Retinal pigment epithelial cell (primary cell): ENCODE measurements at places on chromosomes 3 and 15.

- DNase-seq, result no peak
Observed at GRCh38 chr3:9876991-9877390, 3.1 kb downstream of the CIDEC start.

- DNase-seq, result no peak
Observed at GRCh38 chr15:45392584-45392855, 14.2 kb upstream of the GATM start.

- DNase-seq, result no peak
Observed at GRCh38 chr3:65577843-65578430, 460.8 kb downstream of the MAGI1 start.

DNA sequence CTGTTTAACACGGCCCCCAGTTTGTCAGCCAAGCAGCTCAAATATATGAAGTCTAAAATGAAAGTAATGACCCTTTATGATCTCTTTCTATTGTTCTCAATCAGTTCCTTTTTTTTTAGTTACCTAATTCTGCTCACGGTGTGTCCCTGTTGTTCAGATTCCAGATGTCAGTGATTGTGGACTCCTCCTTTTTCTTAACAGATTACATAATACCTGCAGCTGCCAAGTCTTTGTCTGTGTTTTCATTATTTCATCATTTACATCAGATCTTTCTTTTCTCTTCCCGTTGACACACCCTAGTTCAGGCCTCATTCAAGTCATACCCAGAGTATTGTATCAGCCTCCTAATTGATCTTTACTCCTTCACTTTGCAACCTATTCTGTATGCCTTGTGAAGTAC lies 56.1 kb upstream of the SKIL start:
- DNase-seq, result no peak

DNA sequence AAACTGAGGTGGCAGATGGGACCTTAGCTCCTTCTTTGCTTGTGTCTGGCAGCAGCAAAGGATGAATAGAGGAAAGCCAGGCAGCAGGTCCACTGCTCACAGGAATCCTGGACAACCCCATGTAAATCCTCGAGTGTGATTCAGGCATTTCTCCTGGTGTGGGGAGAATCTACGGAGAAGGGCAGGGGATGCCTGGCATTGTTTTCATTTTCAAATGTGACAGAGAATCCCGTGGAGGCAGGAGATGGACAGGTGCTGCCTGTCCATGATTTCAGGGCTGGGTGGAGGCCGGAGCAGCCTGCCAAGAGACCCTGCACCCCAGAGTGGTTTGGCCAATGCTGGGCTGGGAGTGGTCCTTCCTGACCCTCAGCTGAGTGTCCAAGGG lies 1.7 kb downstream of the HRH1 start:
- no peak for DNase-seq

- DNase-seq, result no peak
Observed at GRCh38 chr3:4982773-4983738, 3.8 kb downstream of the BHLHE40 start.

DNA sequence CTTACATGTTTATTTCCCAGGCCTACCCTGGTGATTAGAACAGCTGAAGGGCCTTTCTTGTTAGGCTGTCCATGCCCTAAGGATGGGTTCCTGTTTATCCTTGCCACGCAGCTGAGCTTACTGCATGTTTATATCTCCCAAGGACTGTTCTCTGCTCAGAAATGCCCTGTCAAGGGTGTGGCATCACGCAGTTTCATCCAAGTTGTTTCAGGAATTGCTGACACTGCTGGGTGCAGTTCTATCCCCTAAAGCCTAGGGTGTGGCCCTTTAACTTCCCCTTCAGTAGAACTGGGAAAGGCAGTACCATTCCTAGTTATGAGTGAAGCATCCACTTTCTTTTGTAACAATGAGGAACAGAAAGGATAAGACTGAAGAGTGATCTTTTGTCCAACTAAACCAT lies 5.0 kb downstream of the ELL3 start:
- no peak for DNase-seq

- no peak for DNase-seq
Observed at GRCh38 chr3:100032243-100032642, 82.1 kb downstream of the FILIP1L start.

DNA sequence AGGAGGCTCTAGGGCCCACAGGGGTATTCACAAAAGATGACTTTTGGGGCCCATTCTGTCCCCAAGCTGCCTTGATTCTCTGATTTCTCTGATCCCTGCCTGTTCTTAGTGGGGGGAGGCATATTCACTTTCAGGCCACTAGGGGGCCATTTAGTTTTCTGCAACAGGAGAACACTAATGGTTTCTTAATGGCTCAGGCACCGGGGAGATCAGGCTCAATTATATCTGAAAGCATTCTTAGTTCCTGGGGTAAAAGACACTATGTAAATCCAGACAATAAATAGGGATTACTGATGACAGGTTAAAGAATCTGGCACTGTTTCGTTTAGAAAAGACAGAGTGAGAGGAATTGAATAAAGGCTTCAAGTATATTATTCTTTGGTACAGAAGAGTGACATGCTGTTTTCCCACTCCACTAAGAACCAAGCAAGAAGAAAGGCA lies 2.5 kb upstream of the INAFM2 start:
- no peak for DNase-seq

GRCh38 chr3:136022529-136023263 lies 57.2 kb downstream of the PPP2R3A start:
- DNase-seq, result no peak

DNA sequence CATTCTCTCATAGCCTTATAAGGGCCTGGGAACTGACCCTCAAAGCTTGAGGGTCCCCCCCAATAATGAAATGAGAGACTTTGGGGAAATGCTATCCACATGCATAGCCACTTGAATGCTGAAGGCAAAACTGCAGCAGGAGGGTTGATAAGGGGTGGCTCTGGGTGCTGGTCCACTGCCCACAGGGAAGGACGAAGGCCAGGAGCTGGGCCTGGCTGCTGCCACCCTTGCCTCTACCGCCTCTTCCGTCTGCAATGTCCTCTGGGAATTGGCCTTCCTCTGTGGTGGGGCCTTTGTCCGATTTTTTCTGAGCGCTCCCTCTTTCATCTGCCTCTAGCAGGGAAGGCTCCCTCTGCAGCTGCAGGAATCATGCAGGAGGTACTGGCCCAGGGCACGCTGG lies 41.0 kb downstream of the OCA2 start:
- no peak for DNase-seq

- no peak for DNase-seq
Observed at GRCh38 chr3:7447197-7447769, 586.4 kb downstream of the GRM7 start.

DNA sequence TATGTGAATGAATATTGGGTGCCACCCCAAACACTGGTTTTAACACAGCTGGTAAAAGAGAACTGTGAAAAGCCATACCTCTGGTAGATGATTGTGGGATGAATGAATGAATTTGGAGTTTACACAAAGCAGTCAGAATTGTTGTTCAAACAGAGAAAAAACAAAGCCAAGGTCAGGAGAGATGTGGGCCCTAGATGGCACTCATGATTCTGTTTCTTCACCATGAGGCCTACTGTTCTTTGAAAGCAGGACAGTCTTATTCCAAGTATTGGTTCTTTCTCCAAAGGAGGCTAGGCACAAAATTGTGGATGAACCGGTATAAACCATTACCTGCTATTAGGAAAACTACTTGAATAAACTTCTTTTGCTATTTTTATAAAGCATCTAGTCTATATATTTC lies 97.6 kb downstream of the SAMMSON start:
- DNase-seq, result no peak
